ENCODE measurements at places on chromosomes 11 and 22.

- DNase-seq: no peak
Measured at GRCh38 chr22:36467946-36468345, 13.5 kb downstream of the TXN2 start.

DNA sequence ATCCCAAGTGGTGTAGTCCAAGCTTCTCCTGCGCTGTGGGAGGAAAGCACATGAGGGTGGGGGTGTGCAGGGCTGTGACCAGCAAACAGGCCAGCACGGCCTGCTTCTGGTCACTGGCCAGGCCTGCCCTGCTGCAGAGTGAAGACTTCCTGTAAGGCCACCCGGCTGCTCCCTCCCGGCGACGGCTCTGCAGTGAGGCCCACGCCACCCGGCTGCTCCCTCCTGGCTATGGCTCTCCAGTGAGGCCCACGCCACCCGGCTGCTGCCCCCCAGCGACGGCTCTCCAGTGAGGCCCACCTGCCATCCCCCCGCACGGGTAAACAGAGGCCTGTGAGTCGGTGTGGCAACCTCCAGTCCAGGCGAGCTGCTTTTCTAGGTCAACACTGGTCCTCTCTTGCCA is 31.4 kb upstream of the BRSK2 start:
- DNase-seq: no peak

DNA sequence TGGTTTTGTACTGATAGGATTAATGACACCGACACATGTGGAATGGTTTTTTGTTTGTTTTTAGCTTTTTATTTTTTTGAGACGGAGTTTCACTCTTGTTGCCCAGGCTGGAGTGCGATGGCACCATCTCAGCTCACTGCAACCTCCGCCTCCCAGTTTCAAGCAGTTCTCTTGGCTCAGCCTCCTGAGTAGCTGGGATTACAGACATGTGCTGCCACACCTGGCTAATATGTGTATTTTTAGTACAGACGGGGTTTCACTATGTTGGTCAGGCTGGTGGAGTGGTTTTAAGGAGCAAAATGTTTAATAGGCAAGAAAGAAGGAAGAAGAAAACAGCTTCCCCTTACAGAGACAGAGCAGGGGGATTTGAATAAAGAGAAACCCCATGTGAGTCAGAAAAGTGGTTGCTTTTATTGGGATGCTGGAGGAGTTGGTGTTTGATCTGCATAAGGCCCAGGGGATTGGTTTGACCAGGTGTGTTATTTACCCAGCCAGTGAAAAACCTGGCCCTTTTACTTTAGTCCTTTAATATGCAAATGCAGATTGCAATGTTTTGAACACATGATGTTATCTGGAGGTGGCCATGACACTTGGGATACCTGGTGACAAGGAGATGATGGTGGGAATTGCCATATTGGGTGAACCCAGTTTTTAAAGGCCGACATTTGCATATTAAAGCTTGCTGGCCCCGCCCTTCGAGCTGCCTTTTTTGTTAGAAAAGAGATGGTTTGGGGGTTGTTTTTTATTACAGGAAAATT is 24.3 kb downstream of the SUSD2 start:
- no peak for DNase-seq

- DNase-seq: no peak
Measured at GRCh38 chr11:73866586-73866996, 10.1 kb downstream of the COA4 start.

GRCh38 chr11:76799066-76799804 is 16.1 kb downstream of the TSKU start:
- DNase-seq: peak; percentile 33

GRCh38 chr11:61642162-61642561 is 38.0 kb upstream of the DAGLA start:
- no peak for DNase-seq

DNA sequence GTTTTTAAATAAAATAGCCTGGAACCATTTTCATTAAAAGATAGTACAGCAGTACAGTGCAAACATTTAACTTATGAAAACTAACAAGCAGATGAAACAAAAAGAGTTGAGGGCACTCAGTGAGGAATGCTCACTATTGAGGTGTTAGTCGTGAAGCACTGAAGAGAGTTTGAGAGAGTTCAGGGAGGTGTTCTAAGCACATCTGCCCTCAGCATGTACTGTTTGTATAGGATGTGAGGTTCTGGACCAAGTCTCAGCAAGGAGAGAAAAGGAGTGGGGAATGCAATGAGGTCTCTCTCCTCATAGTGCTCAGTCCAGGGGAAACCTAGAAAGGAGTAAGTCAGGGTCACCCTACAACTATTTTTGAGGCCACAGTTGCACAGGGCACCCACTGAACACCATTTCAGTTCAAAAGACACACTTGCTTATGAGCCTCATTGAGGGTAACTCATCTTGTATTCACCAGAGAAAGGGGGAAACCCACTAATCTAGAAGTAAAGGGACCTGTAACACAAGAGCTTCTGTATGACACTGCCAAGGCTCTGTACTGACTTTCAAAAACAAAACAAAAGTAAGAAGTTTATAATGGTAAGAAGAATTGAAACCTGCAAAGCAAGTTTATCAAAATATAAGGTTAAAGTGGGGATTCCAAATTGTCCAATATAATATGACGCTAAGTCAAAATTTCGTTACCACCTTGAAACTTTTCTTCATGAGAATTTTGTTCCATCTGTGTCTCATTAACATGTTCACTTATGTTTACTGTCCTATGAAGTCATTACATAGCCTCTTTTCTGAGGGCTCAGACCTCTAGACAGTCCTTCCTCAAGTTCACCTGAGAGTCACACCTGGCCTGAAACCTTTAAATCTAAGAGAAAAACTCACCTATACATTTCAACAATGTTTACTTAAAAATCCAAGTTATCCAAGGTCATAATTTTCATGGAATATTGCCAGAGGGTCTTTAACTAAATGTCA is 275.3 kb downstream of the ETS1 start:
- DNase-seq: no peak

GRCh38 chr11:8597182-8597581 is 3.2 kb upstream of the STK33 start:
- DNase-seq: no peak

GRCh38 chr11:26150031-26150430 is 181.9 kb upstream of the ANO3 start:
- no peak for DNase-seq
